ENCODE measurements at places on chromosomes 2 and 18. TPM values are rescaled to one million over a fixed set of nuclear protein-coding genes. Genes with fewer than 3 reads are reported as not detected.

GRCh38 chr2:160646684-160647444 is 153.3 kb upstream of the RBMS1 start:
- DNase-seq, result no peak
- no peaks in the 10 kb centered on the region for H3K36me3 ChIP-seq
- peaks cover 16% of the 10 kb centered on the region for H3K4me1 ChIP-seq
- H3K4me3 ChIP-seq, result no peak overlapping the region
- no peaks in the 10 kb centered on the region for H3K27me3 ChIP-seq

GRCh38 chr2:51528156-51528555 is 496.2 kb upstream of the NRXN1 start:
- H3K4me1 ChIP-seq, result peaks cover 6% of the 10 kb centered on the region
- no peaks in the 10 kb centered on the region for H3K27me3 ChIP-seq
- no peak overlapping the region for H3K4me3 ChIP-seq

DNA sequence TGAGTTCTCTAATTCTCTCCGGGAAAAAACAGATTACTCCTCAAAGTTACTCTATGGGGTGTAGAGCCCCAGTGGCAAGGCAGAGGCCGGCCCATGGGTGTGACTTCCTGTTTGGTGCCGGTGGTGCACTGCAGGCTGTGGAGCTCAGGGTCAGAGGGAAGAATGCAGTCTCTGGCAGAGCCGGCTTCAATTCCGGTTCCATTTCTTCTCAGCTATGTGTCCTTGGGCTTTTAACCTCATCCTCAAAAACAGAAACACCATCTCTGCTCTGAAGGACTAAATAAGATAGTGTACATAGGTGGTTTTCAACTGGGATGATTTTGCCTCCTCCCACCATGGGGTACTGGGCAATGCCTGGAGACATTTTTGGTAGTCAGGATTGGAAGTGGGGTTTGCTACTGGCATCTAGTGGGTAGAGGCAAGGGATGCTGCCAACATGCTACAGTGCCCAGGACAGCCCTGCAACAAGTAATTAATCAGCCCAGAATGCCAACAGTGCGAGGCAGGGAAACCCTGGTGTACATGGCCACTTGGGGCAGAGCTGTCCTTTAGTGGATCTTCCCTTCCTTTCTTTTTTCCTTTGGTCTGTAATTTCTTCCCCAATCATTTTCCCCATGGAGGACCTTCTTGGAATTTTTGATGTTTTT is 81.2 kb downstream of the INSIG2 start:
- no peak overlapping the region for H3K4me3 ChIP-seq
- peaks cover 8% of the 10 kb centered on the region for H3K4me1 ChIP-seq
- H3K27me3 ChIP-seq, result no peaks in the 10 kb centered on the region
- DNase-seq, result no peak
- peaks cover 13% of the 10 kb centered on the region for H3K36me3 ChIP-seq

- H3K4me3 ChIP-seq, result no peak overlapping the region
- H3K27me3 ChIP-seq, result no peaks in the 10 kb centered on the region
- H3K4me1 ChIP-seq, result peaks cover 41% of the 10 kb centered on the region
- DNase-seq, result no peak
- H3K27ac ChIP-seq, result no peak overlapping the region
Measured at GRCh38 chr2:9286554-9287399, 80.2 kb downstream of the ASAP2 start.

Gene SLC16A14
- 2.6 TPM for total RNA-seq

DNA sequence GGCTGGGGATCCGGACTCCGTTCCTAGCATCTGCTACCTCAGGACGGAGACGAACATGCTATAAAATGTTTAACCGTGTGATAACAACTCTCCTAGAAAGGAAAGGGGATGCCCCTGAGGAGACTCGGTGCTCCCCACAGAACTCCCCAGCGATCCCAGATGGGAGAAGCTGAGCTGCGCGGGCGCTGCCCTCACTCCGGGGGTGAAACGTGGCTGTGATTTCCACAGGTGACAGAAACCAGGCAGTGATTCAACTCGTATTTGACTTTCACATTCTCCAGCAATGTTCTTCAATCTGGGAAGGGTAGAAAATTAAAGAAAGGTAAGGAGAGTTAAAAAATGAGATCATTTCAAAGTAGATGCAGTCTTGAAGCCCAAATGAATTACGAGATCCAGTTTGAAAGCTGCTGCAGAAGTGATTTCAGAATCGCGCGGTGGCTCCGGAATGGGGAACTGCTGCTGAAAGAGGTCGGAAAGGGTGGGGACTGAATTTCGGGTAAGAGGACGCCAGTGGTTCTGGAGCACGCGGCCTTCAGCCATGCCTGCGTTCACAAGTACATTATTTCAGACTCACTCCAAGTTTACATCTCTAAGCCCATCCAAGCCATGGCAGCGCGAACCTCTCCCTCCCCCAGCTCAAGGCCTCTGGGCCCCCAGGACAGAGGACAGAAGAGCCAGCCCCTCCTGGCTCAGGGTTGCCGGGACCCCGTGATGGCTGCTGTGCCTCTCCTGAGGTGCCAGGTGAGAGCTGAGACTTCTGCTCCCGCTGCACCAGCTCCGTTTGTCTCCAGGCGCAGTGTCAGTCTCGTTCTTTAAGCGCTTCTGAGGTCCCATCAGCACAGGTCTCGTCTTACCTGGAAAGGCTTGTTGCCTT is 39.5 kb downstream of the ADNP2 start:
- no peak overlapping the region for H3K27ac ChIP-seq
- H3K4me1 ChIP-seq, result no peaks in the 10 kb centered on the region
- DNase-seq, result no peak

Gene SS18
- total RNA-seq, result 73.0 TPM

DNA sequence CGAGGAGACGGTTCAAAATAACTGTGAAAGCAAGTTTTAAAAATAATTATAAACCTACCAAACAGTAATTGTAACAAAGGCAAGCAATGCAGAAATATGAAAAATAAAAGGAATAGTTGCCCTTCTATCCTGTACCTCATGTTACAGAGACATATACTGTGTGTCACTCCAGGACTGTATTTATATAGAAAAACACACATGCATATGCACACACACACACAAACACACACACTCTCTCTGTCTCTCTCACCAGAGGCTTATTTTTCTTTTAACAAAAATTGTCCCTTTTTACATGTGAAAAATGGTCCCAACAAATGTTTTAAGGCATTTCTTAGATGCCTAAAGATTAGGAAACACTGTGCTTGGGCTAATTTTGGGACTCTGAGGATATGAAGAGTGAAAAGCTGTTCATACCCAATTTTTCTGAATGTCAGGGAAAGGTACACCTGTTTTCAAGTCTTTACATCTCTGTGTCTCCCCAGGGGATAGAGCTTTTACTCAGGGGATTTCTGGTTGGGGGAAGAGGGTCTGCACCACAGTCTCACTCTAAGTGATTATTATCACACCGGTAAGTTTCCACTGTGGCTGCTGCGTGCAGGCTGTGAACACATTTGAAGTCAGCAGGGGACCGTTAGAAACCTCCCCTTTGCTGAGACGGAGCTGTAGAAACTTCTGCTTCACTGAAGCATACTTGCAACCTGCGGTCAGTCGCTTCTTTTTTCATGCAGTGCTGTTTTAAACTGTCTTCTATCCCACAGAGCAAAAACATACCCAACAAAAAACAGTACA is 51.4 kb upstream of the SPAG16 start:
- peak; percentile 12 for DNase-seq
- H3K4me1 ChIP-seq, result peaks cover 39% of the 10 kb centered on the region
- H3K36me3 ChIP-seq, result no peaks in the 10 kb centered on the region
- H3K4me3 ChIP-seq, result peak overlapping the region; percentile 39
- 0 out of 2 replicates have a peak overlapping the region, but pooled peaks have one; percentile 17 for H3K27ac ChIP-seq

DNA sequence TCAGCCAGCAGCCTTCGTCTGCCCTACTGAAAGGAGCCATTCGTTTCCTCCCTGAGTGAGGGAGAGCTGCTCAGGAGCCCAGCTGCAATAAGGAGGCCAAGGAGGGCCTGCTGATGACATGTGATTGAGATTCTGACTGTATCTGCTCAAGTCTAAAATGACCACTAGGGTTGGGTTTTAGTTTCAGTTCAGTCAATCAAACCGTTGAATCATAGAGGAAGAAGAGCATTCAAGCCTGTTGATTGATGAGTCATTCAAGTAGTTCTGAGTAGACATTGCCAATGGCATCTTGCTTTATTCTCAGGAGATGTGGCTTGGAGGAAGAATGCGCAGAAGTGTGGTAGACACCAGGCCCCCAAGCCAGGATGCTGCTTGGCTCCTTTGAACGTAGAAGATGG is 19.9 kb upstream of the BCL2L11 start:
- H3K36me3 ChIP-seq, result no peaks in the 10 kb centered on the region
- H3K4me3 ChIP-seq, result no peak overlapping the region
- no peaks in the 10 kb centered on the region for H3K27me3 ChIP-seq
- no peak overlapping the region for H3K27ac ChIP-seq
- DNase-seq, result no peak

Gene KCNE4
- not detected for total RNA-seq

DNA sequence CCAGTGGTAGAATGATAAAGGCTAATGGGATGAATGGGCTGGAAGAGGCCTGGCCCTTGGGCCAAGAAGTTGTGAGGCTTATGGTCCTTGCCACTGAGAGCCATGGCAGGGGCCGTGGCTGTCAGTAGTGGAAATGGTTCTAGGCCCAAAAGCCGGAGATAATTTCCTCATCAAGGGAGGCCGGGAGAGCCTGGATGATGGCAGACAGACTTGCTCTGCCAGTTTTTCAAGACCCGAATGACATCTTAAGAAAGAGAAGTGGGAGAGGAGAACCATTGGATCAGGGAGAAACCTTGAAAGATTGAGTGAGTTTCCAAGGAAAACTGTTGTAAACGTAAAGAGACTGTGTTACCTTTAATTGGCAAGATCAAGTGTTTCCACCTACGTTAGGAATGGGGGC is 46.3 kb upstream of the VPS54 start:
- no peaks in the 10 kb centered on the region for H3K36me3 ChIP-seq
- peak overlapping the region; percentile 72 for H3K27ac ChIP-seq
- H3K4me3 ChIP-seq, result no peak overlapping the region
- peaks cover 45% of the 10 kb centered on the region for H3K4me1 ChIP-seq
- H3K27me3 ChIP-seq, result no peaks in the 10 kb centered on the region

- no peaks in the 10 kb centered on the region for H3K27me3 ChIP-seq
- no peak for DNase-seq
- H3K4me3 ChIP-seq, result no peak overlapping the region
- H3K36me3 ChIP-seq, result no peaks in the 10 kb centered on the region
- peaks cover 38% of the 10 kb centered on the region for H3K4me1 ChIP-seq
- H3K27ac ChIP-seq, result no peak overlapping the region
Measured at GRCh38 chr2:196464311-196464710, 175.2 kb upstream of the CCDC150 start.

DNA sequence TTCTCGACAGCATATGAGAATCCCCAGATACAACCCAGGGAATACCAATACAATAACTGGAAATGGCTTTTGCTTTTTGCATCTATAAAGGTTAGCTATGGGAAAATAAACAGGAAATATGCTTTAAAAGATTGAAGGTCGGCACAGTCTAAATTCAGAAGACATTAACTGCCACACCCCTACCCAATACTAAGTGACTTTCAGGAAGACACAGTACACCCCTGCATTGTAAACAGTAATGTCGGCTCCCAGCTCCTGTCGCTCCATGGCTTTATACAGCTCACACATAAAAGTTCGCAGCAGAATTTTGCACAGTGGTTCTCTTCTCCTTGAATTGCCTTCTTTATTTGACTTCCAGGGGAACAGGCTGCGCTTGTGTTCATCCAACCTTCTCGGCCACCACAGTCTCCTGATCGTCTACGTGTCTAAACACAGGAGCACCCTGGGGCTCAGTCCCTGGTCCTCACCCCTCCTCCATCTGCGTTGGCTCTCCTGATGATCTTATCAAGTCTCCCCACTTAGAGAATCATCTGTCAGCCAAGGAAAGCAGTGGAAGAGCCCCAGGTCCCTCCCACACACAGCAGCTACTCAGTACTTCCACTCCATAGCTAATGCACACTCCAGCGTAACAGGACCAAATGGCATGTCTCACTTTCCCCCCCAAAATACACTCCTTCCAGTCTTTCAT is 22.7 kb downstream of the CYB5A start:
- no peaks in the 10 kb centered on the region for H3K27me3 ChIP-seq
- DNase-seq, result no peak
- no peak overlapping the region for H3K4me3 ChIP-seq
- H3K36me3 ChIP-seq, result peaks cover 45% of the 10 kb centered on the region
- peak overlapping the region; percentile 77 for H3K27ac ChIP-seq

DNA sequence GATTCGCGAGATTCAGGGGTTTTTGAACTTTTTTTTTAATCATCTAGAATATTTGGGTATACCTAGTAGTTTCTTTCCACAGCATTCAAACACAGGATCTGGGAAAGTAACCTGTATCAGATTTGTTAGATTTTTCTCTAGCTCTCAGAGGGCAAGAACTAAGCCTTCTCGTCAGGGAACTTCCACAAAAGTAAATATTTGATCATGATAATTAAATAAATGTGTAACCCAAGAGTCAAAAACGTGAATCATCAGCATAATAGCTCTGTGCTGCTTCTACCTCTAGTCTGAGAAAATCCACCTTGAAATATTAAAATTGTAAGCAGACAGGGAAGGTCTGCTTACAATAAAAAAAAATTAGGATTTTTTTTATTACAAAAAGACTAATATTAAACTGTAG is 225.7 kb upstream of the SPOPL start:
- no peaks in the 10 kb centered on the region for H3K27me3 ChIP-seq
- no peak for DNase-seq
- peaks cover 62% of the 10 kb centered on the region for H3K4me1 ChIP-seq

DNA sequence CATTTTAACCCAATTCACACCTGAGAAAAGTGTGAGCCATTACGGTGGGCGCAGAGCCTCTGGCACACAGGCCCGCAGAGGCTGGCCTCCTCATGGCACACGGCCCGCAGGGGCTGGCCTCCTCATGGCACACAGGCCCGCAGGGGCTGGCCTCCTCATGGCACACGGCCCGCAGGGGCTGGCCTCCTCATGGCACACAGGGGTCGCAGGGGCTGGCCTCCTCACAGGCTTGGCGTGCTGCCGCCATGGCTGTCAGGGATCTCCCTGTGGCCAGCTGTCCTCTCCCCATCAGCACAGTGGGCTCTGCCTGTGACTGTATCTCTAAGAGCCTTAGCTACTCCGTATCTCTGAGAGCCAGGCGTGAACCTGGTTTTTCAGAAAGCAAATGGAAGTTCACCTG is 24.6 kb downstream of the ANO7 start:
- H3K27me3 ChIP-seq, result no peaks in the 10 kb centered on the region
- DNase-seq, result no peak
- no peaks in the 10 kb centered on the region for H3K36me3 ChIP-seq
- no peak overlapping the region for H3K4me3 ChIP-seq

Gene ASB3
- 30.0 TPM for total RNA-seq

- peaks cover 20% of the 10 kb centered on the region for H3K27me3 ChIP-seq
- no peak for DNase-seq
- H3K4me3 ChIP-seq, result no peak overlapping the region
- no peak overlapping the region for H3K27ac ChIP-seq
- H3K36me3 ChIP-seq, result no peaks in the 10 kb centered on the region
- H3K4me1 ChIP-seq, result peaks cover 18% of the 10 kb centered on the region
Measured at GRCh38 chr2:29202819-29203495, 87.7 kb downstream of the CLIP4 start.

Gene CHN1
- 26.1 TPM for total RNA-seq

GRCh38 chr2:150464270-150464669 is 23.2 kb downstream of the RND3 start:
- H3K4me1 ChIP-seq, result peaks cover 3% of the 10 kb centered on the region
- H3K27ac ChIP-seq, result no peak overlapping the region
- no peak for DNase-seq
- peaks cover 9% of the 10 kb centered on the region for H3K36me3 ChIP-seq

Gene ESCO1
- total RNA-seq, result 35.5 TPM

Gene RTKN
- total RNA-seq, result 66.6 TPM

Gene ICA1L
- 3.1 TPM for total RNA-seq

- H3K27me3 ChIP-seq, result no peaks in the 10 kb centered on the region
- H3K27ac ChIP-seq, result no peak overlapping the region
- H3K4me1 ChIP-seq, result no peaks in the 10 kb centered on the region
- peaks cover 46% of the 10 kb centered on the region for H3K36me3 ChIP-seq
- no peak overlapping the region for H3K4me3 ChIP-seq
Measured at GRCh38 chr2:177466337-177467195, 74.0 kb downstream of the AGPS start.

Gene CDH19
- not detected for total RNA-seq
